ENCODE measurements at places on chromosomes 16 and 17.

DNA sequence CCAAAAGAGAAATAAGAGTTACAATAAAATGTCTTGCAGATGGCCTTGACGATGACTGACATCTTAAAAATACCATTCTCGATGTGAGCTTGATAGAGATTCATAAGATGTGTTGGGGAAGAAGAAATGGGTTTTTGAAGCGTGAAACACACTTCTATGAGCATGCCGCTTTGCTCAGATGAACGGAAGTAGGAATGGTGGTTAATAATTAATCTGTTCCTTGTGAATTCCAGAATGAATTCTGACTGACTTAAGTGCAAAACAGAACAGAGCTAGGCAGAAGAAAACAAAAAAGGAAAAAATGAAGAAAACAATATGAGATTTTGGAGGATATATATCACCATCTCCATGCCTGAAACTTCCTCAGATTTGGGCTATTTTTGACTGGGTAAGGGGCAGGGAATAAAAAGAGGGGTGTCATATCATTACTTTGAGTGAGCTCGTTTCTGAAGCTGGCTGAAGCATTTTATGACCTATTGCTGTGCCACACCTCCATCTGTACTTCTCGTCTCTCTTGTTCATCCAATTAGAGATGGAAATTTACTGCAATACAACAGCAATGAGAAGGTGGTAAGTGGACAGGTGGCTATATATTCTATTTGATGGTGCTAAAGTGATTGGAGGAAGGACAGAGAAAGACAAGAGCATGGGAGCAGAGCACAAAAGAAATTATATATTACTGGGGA, 1152.0 kb upstream of the CDH8 start:
- DNase-seq = no peak

DNA sequence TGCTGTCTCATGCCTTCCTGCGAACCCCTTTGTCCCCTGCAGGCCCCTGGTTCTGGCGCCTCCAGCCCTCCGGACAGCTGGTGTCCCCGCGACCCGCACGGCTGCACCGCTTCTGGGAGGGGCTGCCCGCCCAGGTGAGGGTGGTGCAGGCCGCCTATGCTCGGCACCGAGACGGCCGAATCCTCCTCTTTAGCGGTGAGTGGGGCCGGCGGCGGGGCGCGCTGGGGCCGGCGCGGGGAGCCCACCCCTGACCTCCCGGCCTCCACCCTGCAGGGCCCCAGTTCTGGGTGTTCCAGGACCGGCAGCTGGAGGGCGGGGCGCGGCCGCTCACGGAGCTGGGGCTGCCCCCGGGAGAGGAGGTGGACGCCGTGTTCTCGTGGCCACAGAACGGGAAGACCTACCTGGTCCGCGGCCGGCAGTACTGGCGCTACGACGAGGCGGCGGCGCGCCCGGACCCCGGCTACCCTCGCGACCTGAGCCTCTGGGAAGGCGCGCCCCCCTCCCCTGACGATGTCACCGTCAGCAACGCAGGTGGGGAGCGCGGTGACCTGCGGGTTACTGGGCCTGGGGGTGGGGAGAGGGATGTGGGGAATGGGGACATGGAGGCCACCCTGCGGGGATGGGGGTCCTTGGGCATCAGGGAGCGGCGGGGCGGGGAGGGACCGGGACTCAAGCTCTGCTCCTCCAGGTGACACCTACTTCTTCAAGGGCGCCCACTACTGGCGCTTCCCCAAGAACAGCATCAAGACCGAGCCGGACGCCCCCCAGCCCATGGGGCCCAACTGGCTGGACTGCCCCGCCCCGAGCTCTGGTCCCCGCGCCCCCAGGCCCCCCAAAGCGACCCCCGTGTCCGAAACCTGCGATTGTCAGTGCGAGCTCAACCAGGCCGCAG, 7.1 kb upstream of the IL32 start:
- DNase-seq = peak; percentile 74

DNA sequence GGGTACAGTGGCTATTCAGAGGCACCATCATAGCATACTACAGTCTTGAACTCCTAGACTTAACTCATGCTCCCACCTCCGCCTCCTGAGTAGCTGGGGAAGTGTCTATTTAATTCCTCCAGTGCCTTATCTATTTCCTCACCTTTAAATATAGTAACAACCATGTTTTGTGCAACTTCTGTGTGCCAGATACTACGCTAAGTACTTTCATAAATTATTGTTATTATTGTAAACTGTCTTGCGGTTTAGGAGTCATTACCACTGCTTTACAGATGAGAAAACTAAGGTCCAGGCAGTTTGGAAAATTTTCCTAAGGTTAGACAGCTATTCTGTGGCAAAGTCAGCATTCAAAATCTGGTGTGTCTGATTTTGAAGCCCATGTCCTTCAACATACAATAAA, 359.1 kb upstream of the XYLT1 start:
- DNase-seq = no peak

- DNase-seq = no peak
Observed at GRCh38 chr17:72145962-72146361, 25.1 kb downstream of the SOX9 start.

- DNase-seq = no peak
Observed at GRCh38 chr17:57120814-57121213, 35.8 kb downstream of the AKAP1 start.

Data from NCI-H82 (cell line).